ENCODE measurements at places on chromosomes 11 and 22.

- DNase-seq = no peak
These were observed 244.6 kb downstream of the AASDHPPT start for GRCh38 chr11:106322106-106322505.

GRCh38 chr11:14634813-14635212 is 8.8 kb upstream of the PDE3B start:
- no peak for DNase-seq

- peak; percentile 52 for DNase-seq
These were observed 476 bp upstream of the BARX2 start for GRCh38 chr11:129374993-129375750.

- DNase-seq = peak; percentile 63
These were observed 6.5 kb upstream of the SPON1 start for GRCh38 chr11:13955971-13956421.

- no peak for DNase-seq
These were observed 41.2 kb upstream of the ARL14EP start for GRCh38 chr11:30281476-30282288.

- peak; percentile 69 for DNase-seq
These were observed 64.4 kb downstream of the NAV2 start for GRCh38 chr11:19777039-19777376.

DNA sequence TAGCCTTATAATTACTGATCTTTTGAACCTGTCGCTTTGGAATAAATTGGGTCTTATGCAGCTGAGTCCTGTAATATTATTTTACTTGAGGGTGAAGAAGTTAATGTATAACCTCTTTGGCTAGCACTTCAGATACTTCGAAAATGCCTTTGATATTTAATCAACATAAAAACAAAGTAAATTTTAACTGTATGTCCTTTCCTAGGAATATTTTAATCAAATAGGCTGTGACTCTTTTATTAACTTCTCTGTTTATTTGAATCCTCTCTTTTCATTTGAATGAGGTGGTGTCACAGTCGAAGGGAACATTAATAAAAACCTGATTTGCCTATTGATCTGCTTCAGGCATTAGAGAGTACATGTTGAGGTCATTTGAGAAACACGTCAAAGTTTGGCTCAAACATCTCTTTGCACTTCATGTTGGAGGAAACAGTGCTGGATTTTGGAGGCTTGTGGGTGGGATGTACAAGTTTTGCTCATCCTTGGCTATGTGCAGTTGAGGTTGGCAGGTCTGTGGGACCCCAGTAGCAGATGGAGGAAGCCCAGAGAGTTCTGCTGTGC is 143.6 kb downstream of the NCAM1 start:
- no peak for DNase-seq

Measured in iPS-NIHi11 (cell line).